ENCODE measurements at places on chromosomes 6 and 20. TPM values are rescaled to one million over a fixed set of nuclear protein-coding genes. Genes with fewer than 3 reads are reported as not detected.

GRCh38 chr6:73180076-73180738 lies 45.1 kb downstream of the KHDC1L start:
- DNase-seq: no peak

DNA sequence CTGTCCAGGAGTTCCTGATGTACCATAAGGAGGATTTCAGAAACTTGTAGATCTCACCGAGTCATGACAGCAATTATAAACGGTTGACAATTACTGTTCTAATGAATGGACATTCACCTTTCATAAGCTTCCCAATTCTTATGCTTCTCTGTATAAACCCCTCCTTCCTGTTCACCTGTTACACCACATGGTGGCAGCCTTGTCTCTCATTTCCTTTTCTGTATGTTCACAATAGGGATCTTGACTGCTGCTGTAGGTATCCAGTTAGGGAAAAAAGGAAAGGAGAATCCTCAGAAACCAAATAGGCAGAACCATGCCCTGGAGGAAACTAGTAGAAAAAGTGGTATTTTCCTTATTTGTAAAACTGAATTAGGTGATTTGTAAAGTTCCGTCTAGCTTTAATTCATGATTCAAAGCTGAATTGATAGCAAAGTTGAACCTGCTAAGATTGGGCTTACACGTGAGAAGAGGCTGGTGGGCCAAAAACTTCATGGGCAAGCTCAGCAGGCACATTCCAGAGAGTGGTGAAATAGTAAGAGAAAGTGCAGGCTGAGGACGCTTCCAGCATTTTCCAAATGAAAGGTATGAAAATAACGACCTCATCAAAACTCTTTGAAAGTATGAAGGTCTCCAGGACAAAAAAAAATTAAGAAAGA lies 29.0 kb upstream of the TBPL1 start:
- no peak for DNase-seq

Gene CST1
- not detected for total RNA-seq

- DNase-seq: no peak
Observed at GRCh38 chr20:46036370-46036769, 7.4 kb downstream of the SLC12A5 start.

- no peak for DNase-seq
Observed at GRCh38 chr6:2026133-2026532, 219.3 kb downstream of the GMDS start.

Gene SLC26A8
- 1.2 TPM for total RNA-seq

DNA sequence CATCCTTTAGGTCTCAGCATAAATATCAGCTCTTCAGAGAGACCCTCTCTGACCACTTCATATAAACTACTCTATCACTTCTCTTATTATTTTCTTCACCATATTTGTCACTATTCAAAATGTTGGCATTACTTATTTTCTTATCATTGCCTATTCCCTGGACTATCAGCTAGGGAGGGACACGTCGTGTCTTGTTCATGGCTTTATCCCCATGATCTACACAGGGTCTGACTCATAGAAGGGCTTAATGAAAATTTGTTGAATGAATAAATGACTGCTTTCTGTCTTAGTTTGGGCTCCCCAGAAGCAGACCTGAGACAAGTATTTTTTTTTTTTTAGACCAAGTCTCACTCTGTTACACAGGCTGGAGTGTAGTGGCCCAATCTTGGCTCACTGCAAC lies 3.0 kb upstream of the CDK5RAP1 start:
- DNase-seq: no peak

DNA sequence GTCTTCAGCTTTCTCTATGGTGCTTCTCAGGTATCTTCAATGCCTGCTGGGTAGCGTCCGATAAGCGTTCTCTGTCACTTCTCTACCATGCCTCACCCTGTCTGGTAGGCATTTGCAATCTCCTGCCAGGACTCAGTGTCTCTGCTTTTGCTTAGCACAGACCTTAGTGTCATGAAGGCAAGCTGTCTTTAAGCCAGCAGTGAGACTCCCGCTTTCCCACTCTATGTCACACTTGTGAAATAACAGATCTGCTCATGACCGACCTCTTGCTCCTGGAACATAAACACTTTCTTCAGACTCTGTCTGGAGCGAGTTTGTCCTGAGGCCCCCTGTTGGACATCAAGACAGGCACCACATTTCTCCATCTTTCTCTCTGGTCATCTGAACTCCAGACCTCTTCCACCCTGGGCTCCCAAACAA lies 17.0 kb downstream of the ADGRB3 start:
- DNase-seq: no peak

DNA sequence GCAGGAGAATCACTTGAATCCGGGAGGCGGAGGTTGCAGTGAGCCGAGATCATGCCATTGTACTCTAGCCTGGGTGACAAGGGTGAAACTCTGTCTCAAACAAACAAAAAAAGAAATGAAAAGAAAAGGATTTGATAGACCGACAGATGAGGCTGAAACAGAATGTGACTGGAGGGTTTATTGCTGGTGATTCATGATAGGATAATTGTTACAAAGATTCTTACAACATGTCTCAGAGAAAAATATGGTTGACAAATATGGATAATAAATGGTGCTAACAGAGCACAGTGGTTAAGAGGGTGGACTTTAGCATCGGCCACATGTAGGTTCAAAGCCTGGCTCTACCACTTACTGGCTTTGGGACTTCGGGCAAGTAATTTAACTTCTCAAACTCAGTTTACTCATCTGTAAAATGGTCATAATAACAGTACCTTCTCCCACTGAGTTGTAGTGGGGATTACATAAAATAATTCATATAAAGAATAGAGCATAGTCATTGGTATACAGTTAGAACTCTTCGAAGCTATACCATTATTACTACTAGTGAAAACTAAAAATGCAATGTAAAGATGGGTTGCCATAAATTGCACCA lies 131.9 kb downstream of the MAP3K7 start:
- no peak for DNase-seq

DNA sequence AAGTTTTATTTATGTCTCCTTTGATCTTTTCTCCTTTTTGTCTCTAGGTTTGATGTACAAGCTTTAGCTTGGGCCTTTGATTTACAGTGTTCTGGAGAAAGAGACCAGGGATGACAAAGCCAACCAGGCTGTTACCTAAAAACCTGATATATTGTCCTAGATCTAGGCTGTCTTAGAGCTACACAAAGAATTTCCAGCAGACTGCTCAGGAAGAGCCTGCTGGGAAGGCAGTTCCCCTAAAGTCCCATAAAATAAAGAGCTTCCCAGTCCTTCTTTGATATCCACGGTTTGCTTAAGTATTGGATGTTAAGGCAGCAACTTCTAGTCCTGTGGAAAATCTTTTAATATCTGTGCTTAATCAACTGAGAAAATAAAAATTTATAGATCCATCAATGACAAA lies 70.5 kb downstream of the SHLD1 start:
- DNase-seq: no peak

GRCh38 chr20:59660471-59660870 lies 56.1 kb downstream of the PHACTR3 start:
- DNase-seq: no peak

DNA sequence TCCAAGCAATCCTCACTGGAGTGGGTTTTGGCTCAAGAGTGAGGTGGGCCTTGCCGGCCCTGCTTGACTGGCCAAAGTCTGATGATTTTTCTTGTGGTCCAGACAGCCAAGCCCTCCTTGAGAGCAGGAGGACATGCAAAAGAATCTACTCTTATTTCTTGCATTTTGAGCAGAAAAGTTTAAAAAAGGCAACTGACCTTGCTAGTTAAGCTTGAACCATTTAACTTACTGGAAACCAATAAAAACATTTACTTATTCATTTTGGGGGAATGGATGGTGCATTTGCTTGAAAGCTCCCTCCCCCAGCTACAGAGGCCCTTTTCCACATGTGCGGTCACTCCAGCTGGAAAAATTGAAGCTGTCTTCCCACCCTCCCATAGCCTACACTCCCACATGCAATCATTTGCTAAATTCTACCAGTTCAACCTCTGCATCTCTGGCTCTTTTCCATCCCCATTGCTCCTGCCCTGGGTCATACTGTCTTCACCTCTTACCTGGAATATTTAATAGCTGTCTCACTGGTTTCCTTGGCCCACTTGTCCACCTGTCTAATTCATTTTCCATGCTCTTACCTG lies 527.9 kb downstream of the DHX35 start:
- DNase-seq: no peak
